ENCODE measurements at places on chromosomes 3 and 15.
A peak's percentile ranks its signal among the peaks of the same experiment; 100 is the strongest.

DNA sequence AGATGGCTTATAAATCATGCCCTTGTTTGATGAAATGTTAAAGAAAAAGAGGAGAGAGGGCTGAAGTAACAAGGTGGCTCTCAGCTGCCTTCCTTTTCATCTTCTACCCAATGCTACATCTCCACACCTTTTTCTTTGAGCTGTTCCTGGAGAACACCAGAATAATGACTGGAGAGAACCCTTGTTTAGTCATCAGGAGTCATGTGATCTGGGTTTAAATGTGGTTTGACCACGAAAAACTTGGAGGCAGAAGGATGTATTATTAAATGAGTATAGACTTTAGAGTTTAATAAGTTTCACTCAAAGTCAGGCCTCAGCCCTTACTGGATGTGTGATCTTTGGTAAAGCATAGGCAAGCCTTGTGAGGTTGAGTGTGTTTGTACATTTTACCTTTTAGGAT is 230.3 kb upstream of the TBL1XR1 start:
- peak; percentile 67 for DNase-seq

DNA sequence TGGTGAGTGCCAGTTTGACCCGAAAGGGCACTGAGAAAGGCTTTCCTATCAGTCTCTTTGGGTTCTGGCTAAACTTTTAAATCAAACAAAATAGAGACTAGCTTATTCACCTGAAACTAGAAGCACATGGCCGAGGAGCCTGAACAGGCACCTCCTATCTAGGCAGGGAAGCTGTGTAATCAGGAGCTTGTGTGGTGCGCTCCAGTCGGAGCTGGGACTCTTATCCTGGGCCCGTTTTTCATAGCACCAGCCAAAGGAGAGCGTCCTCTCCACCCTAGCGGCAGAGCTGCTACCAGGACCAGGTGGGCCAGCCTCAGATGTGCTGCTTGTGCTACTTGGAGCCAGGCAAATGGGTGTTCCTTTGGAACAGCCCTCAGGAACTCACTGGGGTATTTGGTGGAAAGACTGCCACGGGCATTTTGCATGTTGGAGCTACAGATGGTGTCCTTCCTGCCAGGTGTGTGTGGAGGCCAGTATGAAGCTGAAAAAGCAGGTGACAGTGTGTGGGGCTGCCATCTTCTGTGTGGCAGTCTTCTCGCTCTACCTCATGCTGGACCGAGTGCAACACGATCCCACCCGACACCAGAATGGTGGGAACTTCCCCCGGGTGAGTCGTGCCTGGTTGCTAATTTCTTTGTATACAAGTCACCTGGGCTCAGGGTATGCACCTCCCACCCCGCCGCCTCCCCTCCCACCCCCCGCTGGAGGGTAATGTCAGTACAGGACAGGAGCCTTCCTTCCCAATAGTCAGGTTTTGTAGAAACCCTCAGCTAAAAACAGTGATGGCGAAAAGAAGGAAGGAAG is 833 bp downstream of the MAN2A2 start:
- DNase-seq = no peak

GRCh38 chr3:128282380-128283196 is 129.3 kb downstream of the EEFSEC start:
- no peak for DNase-seq

- DNase-seq = no peak
Observed at GRCh38 chr15:51547656-51548055, 74.9 kb downstream of the DMXL2 start.

- DNase-seq = no peak
Observed at GRCh38 chr3:177146646-177147045, 50.6 kb downstream of the TBL1XR1 start.

DNA sequence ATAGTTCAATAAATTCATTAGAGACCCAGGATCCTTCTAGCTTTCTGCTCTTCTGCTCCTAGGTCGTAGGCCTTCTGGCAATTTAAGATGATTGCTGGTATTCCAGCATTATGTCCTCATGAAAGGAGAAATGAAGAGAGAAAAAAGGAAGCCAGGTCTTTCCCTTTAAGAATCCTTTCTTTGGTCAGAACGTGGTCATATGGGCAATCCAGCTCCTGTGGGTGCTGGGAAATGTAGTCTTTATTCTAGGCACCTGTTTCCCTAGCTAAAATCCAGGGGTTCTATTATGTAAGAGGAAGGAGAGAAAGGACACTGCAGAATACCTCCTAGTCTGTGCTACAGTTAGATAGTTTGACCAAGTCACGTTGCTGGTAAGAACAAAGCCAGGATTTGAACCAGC is 35.5 kb upstream of the NR1I2 start:
- no peak for DNase-seq

GRCh38 chr3:53808496-53808895 is 37.7 kb downstream of the CHDH start:
- no peak for DNase-seq

DNA sequence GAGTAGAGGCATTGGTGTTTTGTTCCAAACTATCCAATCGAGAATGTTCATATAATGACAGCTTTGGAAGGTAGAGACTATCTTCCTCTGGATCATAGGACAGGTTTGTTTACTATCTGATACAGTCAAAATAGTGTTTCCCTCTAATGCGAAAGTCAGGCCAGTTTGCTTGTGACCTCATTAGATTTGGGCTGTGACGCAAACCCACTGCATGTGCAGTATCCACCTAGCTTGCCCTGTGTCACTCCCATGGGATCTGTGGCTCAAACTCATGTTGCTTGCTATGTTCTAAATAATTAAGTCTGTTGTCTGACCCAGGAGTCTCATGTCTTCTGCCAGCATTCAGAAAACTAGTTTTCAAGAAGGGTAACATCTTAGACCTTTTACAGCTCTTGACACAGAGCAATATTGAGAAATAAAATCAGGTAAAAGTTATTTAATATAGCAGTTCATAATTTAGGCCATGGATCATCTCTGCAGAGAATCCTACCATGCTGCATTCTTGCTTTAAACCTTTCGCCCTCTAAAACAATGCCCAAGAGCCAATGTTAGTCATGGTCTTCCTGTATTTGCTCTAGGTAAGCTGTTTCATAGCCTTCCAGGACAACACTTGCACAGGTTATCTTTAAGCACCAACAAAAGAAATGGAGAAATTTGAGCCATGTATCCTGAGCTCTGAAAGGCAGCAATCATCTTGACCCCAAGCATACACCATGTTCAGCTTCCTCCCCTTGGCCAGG is 26.4 kb downstream of the NIT2 start:
- DNase-seq = no peak

DNA sequence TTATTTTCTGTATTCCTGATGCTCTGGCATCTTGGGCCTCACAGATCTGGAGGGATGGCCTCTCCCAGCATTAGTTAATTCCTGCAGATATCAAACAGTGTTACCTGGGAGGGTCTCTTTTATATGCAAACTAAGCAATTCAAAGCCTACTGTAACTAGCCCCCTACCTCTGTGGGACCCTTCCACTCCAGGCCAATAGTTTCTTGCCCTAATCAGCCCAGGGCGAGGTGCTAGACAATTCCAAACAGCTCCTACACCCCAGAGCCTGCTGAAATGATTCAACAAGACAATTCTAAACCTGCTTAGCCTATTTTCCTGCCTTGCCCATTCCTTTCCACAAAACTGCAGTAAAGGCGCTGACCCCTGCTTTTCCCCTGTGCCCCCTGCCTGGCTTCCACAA is 106.6 kb upstream of the IGSF10 start:
- no peak for DNase-seq

DNA sequence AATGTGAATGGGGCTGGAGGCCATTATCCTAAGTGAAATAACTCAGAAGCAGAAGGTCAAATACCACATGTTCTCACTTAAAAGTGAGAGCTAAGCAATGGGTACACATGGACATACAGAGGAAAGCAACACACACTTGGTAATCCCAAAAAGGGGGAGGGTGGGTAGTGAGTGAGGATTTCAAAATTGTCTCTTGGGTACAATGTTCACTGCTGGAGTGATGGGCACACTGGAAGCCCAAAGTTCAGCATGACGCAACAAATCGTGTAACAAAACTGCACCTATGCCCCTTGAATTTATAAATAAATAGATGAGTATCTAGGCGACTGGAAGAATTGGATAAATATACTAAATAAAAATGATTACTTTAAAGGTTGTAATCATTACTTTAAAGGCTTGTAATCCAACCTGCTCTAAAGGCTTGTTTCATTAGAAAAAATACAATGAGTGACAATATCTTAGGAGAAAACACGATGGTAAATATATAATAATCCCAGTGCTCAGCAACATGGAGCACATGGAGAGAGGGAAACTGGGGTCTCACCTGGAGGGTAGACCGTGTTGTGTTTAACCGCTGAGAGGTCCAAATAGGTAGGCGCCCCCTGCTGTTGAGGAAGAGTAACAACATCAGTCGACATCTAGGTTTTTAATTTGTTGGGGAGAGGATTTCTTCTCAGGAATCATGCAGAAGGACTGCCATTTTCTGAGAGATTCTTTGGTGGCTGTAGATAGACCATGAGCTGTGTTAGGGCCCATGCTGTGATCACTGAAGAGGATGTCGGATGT is 78.5 kb upstream of the ROBO1 start:
- peak; percentile 6 for DNase-seq

DNA sequence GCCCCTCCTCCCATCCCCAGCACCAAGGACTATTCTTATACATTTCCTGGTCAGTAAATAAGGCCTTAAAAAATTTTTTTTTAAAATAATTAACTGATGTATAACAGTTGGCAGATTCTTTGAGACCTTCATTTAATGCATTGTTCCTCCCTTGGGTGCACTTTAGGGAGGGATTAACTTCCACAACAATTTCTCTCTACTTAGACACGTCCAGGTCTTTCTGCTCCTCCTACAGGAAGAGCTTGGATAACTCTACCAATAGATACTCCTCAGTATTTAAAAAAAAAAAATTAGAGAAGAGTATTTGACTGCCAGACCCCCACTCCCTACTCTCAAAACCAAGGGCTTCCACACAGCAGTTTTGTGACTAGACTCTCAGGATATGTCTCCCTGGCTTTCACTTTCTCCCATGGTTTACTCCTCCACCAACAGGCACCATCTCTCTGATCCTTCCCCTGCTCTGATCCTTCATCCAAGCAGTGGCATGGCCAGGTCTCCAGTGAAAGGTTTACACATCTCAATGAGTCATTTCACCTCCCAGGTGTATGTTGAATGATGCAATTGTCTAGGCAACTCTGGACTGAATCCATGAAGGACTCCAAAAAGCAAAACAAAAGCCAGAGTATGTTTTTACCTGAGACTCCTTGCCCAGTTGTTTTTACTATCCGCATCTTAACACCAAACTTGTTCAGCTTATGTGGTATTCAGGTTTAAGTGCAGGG is 7.4 kb downstream of the ZIC4 start:
- no peak for DNase-seq

- DNase-seq = no peak
Observed at GRCh38 chr3:26280517-26280916, 342.1 kb upstream of the LRRC3B start.

DNA sequence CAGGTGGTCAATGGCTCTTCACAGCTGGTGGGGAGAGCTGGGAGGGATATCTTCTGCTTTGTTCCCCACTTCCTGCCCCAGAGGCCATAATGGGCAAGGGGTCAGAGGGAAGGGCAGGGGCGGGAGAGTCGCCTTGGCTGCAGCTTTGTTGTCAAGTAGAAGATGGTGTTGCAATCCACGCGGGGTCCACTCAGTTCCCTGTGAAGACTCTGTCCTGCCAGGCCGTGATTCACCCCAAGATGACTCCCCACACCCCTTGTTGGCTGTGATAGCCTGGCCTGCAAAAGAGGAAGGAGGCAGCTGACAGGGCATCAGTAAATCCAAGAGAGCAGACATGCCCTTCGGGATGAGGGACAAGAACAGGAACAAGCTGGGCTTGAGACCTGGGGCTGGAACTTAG is 6.9 kb downstream of the GALNT15 start:
- DNase-seq = no peak

DNA sequence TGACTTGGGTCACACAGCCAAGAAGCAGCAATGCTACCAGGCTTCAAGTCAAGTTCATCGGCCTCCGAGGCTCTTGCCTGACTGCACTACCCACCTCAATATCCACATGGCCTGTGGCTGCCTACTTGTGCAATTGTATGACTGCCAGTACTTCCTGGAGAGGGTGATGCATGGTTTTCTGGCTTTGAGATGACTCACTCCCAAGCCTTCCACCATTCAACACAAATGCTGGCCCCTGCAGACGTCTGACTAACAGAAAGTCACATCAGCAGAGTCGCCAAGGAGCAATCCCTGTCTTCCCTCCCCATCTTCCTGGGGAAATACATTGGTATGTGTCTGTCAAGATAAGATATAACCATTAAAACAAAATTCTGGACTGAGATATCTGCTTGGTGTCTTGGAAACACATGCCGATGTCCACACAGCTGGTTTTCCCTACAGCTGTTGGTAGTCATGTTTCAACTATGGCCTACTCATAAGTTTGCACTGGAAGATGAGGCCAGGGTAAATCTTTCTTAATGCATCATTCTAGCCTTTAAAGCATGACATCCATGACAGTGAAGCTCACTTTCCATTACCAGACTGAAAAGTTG is 79.6 kb upstream of the SPATA12 start:
- peak; percentile 82 for DNase-seq

DNA sequence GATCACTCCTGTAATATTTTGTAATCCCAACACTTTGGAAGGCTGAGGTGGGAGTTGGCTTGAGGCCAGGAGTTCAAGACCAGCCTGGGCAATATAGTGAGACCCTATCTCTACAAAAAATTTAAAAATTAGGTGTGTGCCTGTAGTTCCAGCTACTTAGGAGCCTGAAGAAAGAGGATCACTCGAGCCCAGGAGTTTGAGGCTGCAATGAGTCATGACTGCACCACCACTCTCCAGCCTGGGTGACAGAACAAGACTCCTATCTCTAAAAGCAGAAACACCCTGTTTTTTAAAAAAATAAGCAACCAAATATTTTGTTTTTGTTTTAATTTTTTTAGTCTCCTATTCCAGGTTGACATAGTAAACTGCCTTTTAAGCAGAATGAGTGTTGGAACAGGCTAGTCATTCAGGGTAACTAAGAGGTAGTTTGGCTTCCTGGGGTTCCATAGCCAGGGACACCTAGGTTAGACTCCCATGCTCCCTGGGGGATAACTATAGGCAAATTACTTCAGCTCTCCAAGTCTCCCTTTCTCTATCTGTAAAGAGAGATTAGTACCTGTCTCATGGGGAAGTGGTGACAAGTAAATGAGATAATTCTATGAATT is 114.6 kb upstream of the C15orf61 start:
- no peak for DNase-seq

GRCh38 chr15:37574985-37575384 is 359.5 kb upstream of the TMCO5A start:
- DNase-seq = no peak

GRCh38 chr3:4995500-4996053 is 16.3 kb downstream of the BHLHE40 start:
- DNase-seq = peak; percentile 3

DNA sequence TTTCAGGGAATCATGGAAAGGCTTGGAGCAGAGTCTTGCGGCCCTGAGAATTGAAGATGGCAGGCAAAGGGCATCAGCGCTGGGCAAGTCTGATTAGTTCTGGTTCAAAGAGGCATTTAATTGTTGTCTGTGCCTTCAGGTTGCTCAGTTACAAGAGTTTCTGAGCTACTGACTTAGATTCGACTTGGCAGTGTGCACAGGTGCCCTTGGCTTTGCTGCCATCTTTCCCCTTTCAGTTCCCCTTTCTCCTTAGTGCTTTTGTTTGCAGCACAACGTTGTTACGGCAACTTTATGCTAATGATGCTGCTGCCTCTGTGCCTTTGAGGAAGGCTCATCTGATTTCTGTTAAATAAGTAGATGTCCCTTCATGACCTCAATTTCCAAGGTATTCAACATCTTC is 12.5 kb downstream of the P2RY14 start:
- DNase-seq = no peak

GRCh38 chr3:32614956-32615355 is 44.3 kb upstream of the DYNC1LI1 start:
- DNase-seq = no peak
